ENCODE measurements at places on chromosomes 11 and 22.

- DNase-seq, result no peak
Observed at GRCh38 chr11:116454020-116454645, 318.7 kb downstream of the BUD13 start.

GRCh38 chr22:35148866-35149548 is 83.0 kb downstream of the ISX start:
- no peak for DNase-seq

DNA sequence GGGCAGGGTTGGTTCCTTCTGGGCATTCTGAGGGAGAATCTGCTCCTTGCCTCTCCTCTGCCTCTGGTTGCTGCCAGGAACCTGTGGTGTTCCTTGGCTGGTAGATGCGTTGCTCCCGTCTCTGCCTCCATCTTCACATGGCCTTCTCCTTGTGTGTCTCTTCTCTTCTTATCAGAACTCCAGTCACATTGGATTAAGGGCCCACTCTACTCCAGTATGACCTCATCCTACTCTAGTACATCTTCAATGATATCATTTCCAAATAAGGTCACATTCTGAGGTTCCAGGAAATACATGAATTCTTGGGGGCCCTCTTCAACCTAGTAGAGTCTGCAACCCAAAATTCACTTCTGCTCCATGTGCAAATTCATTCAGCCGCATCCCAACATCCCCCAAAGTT is 33.3 kb downstream of the HTR3B start:
- no peak for DNase-seq

GRCh38 chr11:72704028-72704782 is 30.0 kb upstream of the PDE2A start:
- DNase-seq, result no peak

GRCh38 chr11:9823439-9823838 is 159.6 kb downstream of the SWAP70 start:
- no peak for DNase-seq

- DNase-seq, result no peak
Observed at GRCh38 chr11:75644946-75645345, 23.9 kb downstream of the MAP6 start.

DNA sequence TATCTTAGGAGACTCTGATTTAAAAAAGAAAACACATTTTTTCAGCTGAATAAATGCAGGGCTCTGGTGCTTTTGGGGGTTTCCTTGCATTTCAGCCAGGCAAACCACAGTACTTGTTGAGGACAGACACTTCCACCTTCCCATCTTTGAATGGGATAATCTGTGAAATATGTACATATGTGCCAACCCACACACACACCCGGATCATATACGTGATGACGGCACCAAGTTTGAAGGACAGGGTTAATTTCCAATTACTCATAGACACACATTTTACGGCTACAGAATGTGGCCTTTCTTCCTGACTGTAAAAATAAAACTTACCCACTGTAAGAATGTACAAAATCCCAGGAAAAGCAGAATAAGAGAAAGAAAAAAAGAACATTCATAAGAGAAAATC is 104.4 kb downstream of the MPPED2 start:
- DNase-seq, result no peak

DNA sequence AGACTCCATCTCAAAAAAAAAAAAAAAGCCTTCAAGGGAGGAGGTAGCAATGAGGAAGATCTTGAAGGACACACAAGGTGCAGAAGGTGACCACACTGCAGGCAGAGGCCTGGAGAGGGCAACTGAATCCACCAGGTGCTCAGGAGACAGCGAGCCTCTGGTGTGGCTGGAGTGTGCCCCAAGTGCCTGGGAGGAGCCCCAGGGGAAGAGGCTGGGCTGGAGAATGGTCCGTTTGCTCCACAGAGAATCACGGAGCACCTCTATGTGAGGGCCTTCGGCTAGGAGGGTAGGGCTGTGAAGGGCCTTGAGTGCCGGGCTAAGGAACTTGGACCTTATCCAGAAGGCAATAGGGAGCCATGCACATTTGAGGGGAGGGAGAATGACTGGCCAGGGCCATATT is 50.3 kb downstream of the ARRB1 start:
- no peak for DNase-seq

DNA sequence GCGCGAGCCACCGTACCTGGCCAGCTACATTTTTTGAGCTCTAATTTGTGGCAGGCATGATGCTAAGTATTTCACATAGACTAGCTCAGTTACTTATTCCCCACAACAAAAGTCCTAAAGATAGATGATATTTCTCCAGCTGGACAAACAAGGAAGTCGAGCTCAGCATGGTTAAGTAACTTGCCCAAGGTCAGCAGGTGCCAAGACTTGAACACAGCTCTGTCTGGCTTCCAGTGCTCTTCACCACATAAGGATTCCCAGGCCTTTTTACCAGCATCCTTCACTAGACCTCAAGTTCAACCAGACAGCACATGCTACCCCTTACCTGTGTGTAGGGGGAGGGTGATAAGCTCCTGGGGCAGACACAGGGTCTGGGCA is 177.3 kb upstream of the NCAM1 start:
- no peak for DNase-seq

GRCh38 chr11:111153194-111153593 is 92.3 kb upstream of the POU2AF2 start:
- no peak for DNase-seq

- DNase-seq, result no peak
Observed at GRCh38 chr11:128416976-128417375, 170.4 kb downstream of the ETS1 start.

DNA sequence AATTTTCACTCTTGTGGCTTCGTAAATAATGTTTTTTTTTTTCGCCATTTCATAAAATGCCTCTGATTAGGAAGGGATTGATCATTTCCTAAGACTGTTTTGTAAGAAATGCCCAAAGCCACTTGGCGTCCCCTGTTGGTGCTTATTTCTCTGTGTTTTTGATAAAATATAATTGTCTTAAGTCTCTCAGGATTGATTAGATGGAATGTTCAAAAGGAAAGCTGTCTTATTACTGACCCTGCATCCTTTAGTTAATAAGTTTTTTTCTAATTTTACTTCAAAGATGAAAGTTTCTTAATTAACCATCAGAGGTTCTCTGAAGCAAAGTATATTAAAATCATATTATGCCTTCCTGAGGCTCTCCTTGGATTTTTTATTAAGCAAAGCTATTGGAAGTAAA is 624.3 kb upstream of the TENM4 start:
- no peak for DNase-seq

GRCh38 chr11:34243600-34244464 is 114.0 kb downstream of the ABTB2 start:
- DNase-seq, result no peak

DNA sequence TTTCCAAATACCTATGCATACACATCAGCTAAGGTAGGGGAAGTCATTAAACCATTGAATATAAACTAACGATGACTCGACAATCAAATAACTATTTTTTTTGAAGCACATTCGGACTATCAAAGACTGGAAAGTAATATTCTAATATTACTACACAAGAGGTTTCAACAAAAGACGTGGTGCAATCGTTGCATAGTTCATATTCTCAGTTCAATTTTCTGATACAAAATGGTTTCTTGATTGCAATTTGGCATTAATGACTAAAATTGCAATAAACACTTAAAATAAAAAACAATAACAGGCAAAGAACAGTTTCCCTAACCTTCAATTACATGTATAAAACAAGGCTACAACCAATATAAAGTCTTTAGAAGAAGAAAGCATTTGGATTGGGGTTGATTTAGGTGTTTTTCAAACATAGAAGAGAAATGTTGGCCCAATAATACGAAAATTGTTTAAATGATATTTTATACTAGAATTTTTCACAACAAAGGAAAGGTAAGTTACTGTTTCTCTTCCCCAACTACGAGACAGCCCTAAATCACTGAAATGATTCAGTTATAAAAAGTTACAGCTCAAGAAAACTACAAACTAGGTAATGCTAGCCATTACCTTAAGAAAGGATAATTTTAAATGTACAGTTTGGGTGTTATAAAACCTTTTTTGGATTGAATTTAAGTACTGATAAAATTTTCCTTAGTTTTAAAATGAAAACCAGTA is 17.6 kb downstream of the BLID start:
- no peak for DNase-seq

DNA sequence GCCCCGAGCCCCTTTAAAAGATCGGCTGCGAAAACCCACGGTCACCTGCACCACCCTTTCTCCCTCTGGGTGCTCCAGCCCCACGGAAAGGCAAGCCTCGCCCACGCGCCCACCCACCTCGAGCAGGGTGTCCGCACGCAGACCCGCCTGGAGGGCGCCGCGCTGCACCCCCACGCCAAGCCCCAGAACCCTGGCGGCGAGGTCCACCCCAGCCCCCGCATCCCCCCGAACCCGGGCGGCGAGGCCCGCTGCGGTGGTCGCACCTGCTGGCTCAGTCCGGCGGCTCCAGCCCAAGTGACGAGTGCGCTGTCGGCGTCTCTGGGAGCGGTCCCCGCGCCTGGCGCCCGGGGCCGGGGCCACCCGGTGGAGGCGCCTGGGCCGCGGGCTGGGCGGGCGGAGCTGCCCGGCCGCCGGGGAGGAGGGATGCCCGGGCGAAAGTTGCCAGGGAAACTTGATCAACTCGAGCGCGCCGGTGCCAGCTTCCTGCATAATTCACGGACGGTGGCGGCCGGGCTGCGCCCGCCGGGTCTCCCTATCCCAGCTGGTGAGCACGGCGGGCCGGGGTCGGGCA is 1.1 kb downstream of the SHANK2 start:
- no peak for DNase-seq

- DNase-seq, result peak; percentile 14
Observed at GRCh38 chr11:19595840-19596751, 116.5 kb upstream of the NAV2 start.

DNA sequence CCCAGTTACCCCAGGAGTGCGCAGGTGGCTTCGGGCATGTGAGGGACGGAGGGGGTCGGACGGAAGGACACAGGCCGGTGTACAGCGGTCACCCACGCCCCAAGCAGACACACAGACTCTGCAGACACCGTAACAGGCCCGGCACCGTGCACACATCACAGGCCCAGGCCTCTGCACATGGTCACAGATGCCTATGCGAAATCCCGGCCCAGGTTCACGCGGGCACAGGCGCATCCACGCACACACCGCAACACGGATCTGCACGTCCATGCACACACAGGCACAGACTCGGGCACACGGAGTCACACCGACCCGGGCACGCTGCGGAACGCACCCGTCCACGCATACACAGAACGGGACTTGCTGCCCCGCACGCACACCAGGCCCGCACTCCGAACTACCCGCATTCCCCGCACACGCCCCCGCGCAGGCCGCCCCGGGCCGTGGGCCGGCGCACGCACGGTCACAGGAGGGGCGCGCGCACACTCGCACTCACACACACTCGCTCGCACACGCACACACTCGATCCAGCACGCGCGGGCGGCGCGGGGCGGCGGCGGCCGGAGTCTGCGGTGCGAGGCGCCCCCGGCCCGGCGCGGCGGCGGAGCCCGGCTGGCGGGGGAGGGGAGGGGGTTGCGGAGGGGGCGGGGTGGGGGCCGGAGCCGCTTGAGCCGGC is at the start of gene MGAT3:
Gene MGAT3 (plus strand): TSS at position 491 of the 676 bp plus-strand sequence. CDS start 30,336 bp downstream, outside the sequence.
- no peak for DNase-seq

GRCh38 chr22:35230417-35230816 is 26.9 kb upstream of the HMGXB4 start:
- no peak for DNase-seq

- DNase-seq, result no peak
Observed at GRCh38 chr11:86176165-86176884, 68.2 kb upstream of the EED start.

DNA sequence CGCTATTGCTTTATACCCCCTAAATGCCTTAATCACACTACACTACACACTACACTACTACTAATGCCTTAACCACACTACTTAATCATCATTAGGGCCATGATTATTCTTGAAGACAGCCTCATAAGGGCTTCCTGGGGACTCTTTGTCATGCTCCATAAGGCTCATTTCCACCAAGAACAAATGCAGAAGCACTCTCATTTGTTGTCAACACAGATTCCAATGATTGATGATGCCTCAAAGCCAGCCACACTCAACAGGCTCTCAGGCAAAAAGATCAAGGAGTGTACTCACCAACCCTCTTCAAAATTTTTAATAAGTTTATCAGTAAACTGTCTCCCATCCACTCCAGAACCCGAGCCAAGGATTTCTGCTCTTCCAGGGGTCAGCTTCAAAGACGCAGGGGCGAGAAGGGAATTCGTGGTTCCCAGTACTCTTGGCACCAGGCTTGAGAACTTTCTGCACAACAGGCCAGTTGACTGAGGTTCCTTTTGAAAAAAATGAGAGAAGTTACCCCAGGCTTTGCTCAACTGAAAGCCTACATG is 204.7 kb upstream of the GUCY1A2 start:
- no peak for DNase-seq

- DNase-seq, result no peak
Observed at GRCh38 chr22:22916215-22916951, 28.8 kb downstream of the IGLL5 start.

- DNase-seq, result no peak
Observed at GRCh38 chr11:88307749-88308425, 29.6 kb downstream of the CTSC start.

DNA sequence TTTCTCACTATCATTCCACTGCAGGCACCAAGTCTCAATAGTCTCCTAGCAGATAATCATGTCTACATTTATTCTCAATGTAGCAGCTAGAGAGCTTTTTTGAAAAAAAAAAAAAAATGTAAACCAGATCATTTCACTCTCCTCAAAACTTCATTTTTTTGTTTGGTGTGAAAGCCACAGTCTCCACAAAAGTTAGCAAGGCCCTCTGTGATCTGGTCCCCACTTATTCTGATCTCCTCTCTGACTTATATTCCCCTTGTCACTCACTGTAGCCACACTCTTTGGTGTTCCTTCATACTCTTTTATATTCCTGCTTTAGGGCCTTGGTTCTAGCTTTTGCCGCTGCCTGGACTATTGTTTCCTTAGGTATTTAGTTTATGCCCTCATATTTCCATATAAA is 101.6 kb upstream of the RRM1 start:
- no peak for DNase-seq

GRCh38 chr22:44648821-44649565 is 53.0 kb upstream of the PRR5 start:
- DNase-seq, result no peak

Measured in occipital lobe (tissue), 3 donors.